Fibroblast of skin of right quadriceps (primary cell): ENCODE measurements at places on chromosomes 3 and 15.

DNA sequence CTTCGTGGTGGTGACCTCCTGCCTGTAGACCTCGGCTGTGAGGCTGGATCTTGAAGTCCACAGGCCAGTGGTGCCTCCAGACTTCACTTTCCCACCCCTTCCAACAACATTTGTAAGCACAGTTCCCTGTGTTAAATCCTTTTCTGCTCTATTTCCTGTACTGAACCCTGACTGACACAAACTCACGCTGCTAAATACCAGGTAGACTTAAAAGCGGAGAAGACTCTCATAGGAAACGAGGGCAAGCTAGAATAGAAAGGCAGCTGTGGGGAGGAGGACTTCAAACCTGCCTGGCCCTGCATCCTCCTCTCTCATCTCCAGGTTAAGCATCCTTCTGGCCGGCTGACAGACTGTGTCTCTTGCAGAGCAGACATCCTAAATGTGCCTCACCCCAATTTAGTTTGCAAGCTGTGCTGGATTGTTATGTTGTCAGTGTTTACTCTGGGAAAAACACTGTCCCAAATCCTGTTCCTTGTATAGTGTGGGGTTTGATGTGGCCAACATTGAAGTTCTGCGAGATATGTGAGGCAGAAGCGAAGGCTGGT is 58.5 kb upstream of the LARS2 start:
- no peak for DNase-seq

- DNase-seq: peak; percentile 10
Observed at GRCh38 chr3:159238646-159239045, 436.8 kb downstream of the MFSD1 start.

GRCh38 chr3:123799544-123800361 is 84.4 kb downstream of the MYLK start:
- DNase-seq: no peak

- no peak for DNase-seq
Observed at GRCh38 chr3:31051226-31051625, 156.8 kb upstream of the GADL1 start.

- DNase-seq: no peak
Observed at GRCh38 chr15:72824112-72824511, 40.6 kb upstream of the ADPGK start.

GRCh38 chr15:63473999-63474809 is 30.2 kb upstream of the USP3 start:
- DNase-seq: peak; percentile 50

DNA sequence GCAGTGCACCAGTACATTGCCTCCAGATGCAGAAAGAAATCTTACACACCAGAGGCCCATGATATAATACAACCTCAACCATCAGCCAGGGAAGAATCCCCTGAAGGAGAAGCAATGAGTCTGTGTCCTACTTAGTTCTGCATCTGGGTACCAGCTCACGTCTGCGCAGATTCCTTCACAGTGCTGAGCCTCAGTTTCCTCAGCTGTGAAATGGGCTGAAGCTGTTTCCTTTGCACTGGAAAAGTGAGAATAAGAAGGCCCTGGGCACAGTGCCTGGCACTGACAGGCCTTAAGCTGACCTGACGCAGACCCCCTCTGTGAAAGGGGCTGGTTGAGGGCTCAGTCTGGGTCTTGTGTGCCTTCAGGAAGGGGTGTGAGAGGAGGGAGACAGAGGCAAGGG is 20.7 kb downstream of the ATP2B2 start:
- no peak for DNase-seq

DNA sequence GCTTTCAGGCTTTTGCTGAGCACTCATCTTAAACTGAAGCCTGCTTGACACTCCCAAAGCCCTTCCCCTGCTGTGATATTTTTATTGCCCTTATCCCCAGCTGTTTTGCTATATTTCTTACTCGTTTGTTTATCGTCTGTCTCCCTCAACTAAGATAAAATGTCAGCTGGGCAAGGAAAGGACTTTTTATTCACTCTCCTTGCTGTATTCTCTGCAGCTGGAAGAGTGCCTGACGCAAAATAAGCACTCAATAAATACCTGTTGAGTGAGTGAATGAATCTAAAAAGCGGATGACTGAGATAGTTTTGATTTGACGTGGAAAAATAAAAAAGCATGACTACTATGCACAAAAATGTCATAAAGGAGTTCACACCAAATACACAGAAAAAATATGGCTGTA is 84.8 kb upstream of the POMGNT2 start:
- DNase-seq: peak; percentile 89

- DNase-seq: peak; percentile 78
Observed at GRCh38 chr3:38154033-38154494, 11.3 kb upstream of the OXSR1 start.

DNA sequence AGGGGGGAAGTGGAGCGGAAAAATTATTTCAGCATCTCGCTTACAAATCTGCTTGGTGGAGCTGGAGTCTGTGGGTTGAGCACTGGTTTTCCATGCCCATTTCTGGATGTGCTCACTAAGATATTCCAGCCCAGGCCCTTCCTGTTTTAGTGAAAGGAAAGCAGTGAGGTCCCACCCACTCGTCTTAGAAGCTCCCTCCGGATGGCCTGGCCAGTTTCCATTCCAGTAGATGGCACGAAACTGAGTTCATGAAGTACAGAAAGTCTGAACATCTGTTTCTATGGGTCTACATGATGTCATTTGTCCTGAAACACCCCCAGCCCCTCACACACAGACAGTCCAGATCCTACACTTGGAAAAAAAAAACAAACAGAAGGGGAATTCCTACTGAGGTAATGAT is 31.9 kb upstream of the THSD4 start:
- DNase-seq: peak; percentile 66

DNA sequence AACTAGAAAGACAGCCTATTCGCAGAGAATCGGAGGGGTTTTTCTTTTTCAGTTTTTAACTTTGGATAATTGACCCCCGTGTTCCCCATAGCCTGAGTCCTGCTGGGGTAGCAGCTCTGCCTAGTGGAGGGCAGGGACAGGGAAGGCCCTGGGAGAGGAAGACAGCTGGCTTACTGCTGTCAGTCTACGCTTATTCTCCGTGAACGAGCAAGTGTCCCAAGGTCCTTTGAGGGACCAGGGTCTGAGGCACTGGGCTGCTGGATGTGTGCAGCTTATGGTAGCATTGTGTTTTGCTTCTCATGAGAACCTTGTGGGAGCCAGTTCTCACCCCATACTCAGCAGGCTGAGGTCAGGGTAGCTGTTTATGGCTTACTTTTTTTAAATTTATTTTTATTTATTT is 3.0 kb downstream of the LIMD1 start:
- no peak for DNase-seq

- DNase-seq: no peak
Observed at GRCh38 chr3:51156147-51156546, 228.9 kb upstream of the MANF start.

- DNase-seq: no peak
Observed at GRCh38 chr3:45631486-45631885, 36.9 kb downstream of the LIMD1 start.

DNA sequence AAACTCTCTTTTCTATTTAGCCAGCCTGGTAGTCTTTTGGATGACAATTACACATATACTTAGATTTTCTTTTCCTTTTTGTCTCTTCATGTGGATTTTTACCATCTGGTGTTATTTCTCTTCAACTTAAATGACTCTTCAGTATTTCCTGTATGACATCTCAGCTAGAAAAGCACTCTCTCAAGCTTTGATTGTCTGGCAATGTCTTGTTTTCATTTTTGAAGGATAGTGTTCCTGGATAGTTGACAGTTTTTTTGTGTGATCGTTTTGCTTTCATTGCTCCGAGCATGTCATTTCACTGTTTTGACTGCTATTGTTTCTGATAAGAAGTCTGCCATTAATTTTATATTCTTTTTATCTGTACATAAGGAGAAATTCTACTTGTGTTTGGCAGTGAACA is 766.4 kb downstream of the AGBL1 start:
- DNase-seq: no peak

DNA sequence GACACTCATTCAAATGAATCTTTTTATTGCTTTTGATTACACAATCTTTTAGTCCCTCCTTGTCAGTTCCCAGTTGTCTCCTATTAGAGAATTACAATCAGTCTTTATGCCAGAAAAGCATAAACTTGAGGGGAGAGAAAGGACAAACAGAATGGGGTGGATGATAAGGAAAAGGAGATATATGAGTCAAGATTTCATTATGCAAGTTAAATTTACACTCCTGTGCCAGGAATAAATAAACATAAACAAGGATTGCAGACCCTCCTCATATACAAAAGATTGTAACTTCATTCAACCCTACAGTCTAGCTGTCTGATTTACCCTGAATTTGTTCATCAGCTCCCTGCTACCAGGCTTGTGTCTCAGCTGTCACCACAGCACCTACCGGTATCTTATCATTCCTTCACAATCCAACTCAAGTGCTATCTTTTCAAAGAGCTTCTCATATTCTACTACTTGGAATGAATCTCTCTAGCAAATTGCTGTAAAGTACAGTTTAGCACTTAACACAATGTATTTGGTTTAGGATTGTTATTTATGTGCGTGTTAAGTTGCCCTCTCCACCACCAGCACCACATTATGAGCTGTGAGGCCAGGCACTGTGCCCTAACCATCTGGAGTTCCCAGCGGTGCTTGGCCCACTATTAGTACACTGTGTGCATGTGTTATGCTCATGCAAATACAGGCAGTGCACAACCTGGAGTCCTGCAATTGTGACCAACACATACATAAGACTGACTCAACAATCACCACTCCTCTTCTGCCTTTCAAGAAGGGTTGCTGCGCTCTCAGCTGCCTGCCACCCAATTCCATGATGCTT is 504.1 kb downstream of the TBL1XR1 start:
- no peak for DNase-seq

DNA sequence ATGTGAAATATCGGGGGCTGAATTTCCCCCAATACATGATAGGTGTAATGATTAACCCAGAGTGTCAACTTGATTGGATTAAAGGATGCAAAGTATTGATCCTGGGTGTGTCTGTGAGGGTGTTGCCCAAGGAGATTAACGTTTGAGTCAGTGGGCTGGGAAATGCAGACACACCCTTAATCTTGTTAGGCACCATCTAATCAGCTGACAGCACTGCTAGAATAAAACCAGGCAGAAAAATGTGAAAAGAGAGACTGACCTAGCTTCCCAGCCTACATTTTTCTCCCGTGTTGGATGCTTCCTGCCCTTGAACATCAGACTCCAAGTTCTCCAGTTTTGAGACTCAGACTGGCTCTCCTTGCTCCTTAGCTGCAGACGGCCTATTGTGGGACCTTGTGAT is 247.8 kb downstream of the OTOL1 start:
- DNase-seq: no peak

DNA sequence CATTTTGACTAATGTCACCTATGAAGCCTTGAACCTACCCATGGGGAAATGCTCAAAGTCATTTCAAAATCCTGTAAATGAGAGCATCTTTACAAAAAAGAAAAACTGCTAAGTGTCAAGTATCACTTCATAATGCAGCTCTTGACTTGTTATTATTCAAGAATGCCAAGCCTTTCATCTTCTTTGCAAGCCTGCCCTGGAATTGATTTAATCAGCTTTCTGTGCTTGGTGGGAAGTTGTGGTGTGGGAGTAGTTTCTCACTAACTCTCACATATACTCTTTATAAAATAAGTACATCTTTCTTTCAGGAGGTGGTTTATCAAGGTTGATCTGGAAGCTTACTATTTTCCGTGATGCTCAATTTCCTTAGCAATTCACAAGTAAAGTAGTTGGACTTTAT is 43.6 kb downstream of the RYR3 start:
- DNase-seq: no peak

DNA sequence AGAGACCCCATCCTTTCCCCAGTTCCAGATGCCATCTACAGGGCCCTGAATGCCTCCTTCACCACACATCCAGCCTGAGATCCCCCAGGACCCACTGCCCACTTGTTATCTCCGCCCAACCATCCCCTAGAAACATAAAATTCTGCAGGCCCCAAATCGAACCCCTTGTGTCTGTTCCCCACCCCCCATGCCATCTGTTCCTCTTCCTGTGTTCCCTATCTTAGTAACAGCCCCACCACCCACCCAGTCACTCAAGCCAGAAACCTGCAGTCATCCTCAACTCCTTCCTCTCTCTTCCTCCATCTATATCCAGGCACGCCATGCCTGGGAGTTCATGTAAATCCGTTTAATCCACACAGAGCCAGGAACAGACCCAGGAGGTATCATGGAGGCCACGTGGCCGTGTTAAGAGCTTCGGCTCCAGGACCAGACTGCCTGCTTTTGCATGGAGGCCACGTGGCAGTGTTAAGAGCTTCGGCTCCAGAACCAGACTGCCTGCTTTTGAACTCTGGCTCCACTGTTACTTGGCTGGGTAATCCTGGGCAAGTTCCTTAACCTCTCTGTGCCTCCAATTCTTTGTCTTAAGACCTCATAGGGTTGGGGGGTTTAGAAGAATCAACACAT is 4.8 kb downstream of the CSRNP1 start:
- peak; percentile 35 for DNase-seq

GRCh38 chr3:116980099-116980498 is 270.5 kb downstream of the TUSC7 start:
- DNase-seq: no peak

GRCh38 chr15:98077186-98077585 is 116.7 kb downstream of the ARRDC4 start:
- DNase-seq: no peak

- DNase-seq: no peak
Observed at GRCh38 chr3:57855943-57856342, 99.8 kb downstream of the SLMAP start.

DNA sequence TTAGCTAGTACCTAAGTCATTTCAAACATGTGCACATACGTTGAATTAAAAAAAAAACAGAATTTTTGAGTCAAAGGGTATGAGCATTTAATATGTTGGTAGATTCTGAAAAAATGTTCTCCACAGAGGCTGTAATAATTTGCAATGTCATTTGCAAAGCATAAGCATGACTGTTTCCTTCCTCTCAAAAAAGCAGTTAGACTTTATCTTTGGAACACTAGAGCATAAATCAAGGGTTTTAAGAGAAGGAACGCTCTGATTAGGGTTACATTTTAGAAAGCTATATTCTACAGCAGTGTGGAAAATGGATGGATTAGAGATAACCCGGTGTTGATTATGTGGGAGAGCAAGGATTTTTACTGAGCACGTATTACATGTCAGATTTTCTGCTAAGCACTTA is 193.7 kb downstream of the WDR72 start:
- no peak for DNase-seq

- DNase-seq: no peak
Observed at GRCh38 chr3:120274739-120275167, 10.3 kb downstream of the GPR156 start.

- DNase-seq: no peak
Observed at GRCh38 chr15:71107501-71107815, 7.8 kb upstream of the THSD4 start.

GRCh38 chr3:47527952-47528725 is 14.6 kb upstream of the ELP6 start:
- DNase-seq: no peak
